ENCODE measurements at places on chromosomes 11 and 22.

- no peak for DNase-seq
Measured at GRCh38 chr11:79438631-79439409, 2.0 kb downstream of the TENM4 start.

DNA sequence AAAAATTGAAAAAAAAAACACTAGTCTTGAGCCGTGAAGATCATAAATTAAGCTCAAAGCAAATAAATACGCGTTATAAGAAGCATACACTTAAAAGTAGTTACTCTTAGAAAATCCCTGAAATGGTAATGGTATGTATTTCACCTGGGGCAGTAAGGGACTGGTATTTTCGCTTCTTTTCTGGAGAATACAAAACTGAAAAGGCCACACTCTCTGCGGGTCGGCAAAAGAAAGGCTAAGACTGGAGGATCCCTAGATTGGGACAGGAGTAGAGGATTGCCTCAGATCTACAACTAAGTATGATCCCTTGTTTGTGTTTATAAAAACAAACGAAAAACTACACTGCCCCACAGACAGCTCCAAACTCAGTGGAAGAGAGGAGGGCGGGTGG is 617 bp downstream of the TSG101 start:
- DNase-seq: no peak

DNA sequence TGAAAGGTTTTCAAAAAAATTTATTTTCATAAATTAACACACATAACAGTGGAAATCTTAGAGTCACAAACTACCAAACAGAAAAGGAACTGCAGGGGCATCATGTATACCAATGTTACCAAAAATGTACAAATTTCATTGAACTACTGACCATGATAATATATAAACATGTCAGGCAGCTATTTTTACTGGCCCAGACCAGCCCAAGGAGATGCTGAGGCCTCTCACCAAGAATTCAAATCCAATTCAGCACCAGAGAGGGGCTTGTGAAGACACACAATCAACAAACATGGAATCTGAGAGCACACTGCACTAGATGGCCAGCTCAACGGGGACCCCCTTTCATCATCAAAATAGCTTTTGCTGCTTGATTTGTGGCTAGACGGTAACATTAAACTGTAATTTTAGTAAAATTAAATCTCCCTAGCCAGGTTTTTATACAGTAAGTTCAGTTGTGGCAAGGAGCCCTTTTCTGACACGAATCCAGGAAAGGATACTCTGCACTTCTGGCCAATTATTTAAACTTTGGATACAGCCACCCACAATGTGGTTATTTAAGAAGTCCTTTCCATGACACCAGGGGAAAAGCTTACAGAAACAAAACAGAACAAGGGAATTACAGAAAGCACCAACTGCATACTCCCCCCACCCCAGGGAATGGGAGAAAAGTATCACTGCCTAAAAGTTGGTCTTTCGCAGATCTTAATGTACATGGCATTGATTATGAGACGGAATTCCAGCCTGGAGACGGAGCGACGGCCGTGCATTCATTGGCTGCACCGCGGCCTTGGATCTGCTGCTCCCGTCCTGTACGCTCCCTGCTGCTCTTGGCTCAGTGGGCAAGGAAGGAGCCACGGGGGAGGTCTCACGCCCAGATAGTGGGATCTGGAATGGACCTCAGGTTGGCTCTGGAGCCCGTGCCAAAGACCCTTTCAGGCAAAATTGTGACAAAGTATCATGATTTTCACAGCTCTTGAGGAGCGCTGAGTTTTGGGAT is 19.6 kb upstream of the PISD start:
- no peak for DNase-seq

- DNase-seq: no peak
Measured at GRCh38 chr11:62444835-62445234, 26.0 kb downstream of the SCGB1A1 start.

DNA sequence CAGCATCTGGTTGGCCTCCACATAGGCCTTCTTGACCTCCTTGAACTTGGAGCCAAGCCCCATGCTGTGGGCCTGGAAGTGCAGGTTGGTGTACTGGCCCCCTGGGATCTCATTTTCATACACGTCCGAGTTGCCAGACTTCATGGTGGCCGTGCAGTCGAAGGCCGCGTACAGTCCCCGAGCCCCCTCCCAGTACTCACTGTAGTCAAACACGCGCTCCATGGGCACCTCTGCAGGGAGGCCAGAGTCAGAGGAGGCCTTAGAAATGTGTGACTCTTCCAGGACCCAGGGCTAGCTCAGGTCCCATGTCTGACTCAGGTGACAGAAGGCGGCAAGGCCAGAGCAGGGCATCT is 6.7 kb upstream of the LRFN4 start:
- no peak for DNase-seq

- no peak for DNase-seq
Measured at GRCh38 chr11:122850076-122850631, 11.9 kb downstream of the CRTAM start.

DNA sequence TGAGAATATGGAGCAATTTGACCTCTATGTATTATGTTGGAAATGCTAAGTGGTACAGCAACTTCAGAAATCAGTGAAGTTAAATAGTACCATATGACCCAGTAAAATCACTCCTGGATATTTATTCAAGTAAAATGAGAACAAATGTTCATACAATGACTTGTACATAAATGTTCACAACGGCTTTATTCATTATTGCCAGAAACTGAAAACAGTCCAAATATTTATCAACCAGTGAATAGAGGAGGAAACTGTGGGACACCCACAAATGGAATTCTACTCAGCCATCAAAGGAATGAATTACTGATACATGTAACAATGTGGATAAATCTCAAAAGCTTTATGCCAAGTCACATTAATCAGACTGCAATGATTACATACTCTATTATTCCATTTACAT is 416.3 kb downstream of the AASDHPPT start:
- no peak for DNase-seq

DNA sequence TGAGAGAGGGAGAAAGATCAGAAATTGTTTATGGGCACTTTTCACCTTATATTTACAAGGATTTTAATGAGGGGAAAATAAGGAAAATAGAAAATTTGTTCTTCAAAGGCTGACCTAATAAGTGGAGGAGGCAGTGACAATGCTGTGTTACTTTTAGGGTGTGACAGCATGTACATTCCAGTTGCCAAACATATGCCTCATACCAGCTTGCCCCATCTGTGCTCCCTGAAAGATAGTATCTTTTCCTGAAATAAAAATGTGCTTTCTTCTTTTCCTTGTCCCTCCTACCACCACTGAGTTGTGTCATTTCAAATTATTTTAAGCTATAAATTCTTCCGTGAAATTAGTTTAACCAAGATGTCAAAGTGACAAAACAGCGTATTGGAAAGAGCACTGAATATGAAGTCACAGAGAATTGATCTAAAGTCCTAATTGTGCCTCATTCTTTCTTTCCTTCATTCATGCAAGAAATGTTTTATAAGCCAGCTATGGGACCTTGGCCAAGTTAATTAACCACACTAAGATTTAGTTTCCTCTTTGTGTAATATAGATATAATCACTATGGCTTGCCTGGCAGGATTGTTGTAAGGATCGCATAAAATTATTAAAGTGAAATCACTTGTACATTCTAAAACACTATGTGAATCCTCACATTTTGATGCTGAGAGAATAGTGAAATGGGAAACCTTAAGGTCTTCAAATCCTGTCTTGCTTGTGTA is 1307.5 kb upstream of the TENM4 start:
- no peak for DNase-seq

DNA sequence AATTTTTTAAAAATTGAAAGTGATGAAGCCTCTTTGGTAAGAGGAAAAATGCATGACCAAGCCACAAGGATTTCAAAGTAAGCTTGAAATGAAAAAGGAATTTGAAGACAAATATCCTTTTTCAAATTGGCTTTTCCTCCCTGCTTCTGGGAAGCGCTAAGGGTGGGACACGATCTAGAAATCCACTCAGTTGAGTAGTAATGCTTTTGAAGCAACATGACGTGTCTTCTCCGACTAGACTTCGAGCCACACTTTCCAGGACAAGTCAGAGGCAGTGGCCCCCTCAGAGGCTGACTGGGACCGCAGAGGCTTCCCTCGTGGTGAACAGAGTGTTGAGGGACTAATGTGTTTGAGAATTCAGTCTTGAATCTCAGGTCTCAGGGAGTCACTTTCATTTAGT is 39.8 kb downstream of the KREMEN1 start:
- no peak for DNase-seq
